Stimulated activated CD4-positive, alpha-beta T cell treated with anti-CD3 and anti-CD28 coated beads, Interleukin-1b, Interleukin-23, amount 100 ng/mL, for 1 hour (primary cell): ENCODE measurements at places on chromosomes 3 and 15.

DNA sequence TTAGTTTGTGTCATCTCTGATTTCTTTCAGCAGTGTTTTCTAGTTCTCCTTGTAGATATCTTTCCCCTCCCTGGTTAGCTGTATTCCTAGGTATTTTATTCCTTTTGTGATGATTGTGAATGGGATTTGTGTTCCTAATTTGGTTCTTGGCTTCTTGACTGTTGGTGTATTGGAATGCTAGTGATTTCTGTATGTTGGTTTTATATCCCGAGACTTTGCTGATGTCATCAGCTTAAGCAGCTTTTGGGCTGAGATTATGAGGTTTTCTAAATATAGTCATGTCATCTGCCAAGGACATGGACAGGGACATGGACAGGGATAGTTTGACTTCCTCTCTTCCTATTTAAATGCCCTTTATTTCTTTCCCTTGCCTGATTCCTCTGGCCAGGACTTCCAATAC lies 35.8 kb downstream of the MYO9A start:
- no peak for DNase-seq

- DNase-seq, result no peak
These were observed 222.2 kb downstream of the EPHB1 start for GRCh38 chr3:135017003-135017893.

- DNase-seq, result no peak
These were observed 81.4 kb upstream of the PXYLP1 start for GRCh38 chr3:141150081-141150830.

GRCh38 chr15:87144775-87145174 lies 1065.1 kb downstream of the AGBL1 start:
- DNase-seq, result no peak

DNA sequence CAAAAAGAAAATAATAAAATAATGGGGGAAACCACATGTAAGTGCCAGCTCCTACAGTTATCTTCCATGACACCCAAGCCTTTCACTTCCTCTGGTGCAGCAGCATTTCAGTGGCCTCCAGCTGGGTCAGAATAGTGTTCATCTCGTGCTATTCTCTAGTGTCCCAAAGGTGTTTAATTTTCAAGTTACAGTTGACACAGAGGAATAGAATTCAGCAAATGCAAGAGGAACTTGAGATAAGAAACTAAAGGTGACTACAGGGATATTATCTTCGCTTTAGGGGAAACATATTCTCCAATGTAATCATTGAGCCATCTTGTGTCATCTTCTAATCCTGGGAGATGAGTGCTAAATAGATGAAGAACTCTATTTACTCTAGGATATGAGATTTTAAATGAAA lies 212.8 kb downstream of the EPHA3 start:
- no peak for DNase-seq

- DNase-seq, result no peak
These were observed 695 bp downstream of the RPL32 start for GRCh38 chr3:12840591-12841148.

GRCh38 chr15:96728591-96728990 lies 398.1 kb downstream of the NR2F2 start:
- no peak for DNase-seq

- no peak for DNase-seq
These were observed 31.5 kb downstream of the RBMS3 start for GRCh38 chr3:29312395-29312794.

GRCh38 chr3:149115114-149115513 lies 14.3 kb upstream of the HPS3 start:
- DNase-seq, result no peak

DNA sequence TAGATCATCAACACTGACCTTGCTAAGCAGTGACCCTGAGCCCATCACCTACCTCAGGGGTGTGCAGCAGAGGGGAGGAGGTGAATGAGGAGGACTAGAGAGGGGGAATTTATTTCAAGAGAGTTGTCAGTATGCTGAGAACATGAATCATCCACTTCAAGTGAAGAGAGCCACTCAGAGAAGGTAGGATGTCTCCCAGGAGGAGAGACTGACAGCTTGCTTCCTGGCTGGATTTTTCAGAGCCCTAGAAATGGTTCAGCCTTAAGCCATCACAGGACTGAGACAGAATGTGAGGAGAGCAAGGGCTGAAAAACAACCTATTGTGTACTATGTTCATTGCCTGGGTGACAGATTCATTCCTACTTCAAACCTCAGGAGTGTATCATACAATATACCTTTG lies 34.8 kb downstream of the CCNL1 start:
- no peak for DNase-seq

DNA sequence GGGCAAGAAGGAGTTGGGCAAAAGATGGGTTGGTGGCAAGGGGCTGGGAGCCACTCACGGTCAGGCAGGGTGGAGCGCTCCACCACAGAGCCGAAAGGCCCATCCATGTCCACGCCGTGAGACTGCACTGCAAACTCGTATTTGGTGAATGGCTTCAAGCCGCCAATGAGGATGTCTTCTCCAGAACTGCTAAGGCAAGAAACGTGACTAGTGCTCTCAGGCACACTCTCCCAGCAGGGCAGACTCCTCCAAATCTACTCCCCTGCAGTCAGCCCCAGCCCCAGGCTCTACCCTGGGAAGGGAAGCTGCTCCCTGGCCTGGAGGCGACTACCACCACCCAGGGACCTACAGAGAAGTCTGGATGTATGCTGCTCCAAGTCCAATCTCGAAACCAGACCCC lies 11.4 kb upstream of the IGDCC3 start:
- DNase-seq, result no peak

DNA sequence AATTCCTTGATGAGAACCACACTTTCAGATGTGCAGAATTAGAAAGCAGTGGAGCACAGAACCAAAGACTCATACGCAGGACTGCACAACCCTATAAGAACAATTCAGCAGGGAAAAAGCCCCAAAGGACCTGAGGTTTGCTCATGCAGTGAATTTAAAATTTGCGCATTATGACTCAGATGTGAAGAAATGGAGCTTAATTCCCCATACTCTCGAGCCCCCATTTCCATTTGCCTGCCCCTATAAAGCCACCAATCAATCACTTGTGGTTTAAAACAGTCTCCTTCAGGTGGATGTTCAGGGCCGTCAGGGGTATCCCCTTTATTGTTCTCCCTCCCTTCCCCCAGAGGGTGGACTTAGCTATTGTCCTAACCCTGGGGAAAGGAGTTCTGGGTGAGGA lies 221.2 kb downstream of the IGSF11 start:
- DNase-seq, result no peak

DNA sequence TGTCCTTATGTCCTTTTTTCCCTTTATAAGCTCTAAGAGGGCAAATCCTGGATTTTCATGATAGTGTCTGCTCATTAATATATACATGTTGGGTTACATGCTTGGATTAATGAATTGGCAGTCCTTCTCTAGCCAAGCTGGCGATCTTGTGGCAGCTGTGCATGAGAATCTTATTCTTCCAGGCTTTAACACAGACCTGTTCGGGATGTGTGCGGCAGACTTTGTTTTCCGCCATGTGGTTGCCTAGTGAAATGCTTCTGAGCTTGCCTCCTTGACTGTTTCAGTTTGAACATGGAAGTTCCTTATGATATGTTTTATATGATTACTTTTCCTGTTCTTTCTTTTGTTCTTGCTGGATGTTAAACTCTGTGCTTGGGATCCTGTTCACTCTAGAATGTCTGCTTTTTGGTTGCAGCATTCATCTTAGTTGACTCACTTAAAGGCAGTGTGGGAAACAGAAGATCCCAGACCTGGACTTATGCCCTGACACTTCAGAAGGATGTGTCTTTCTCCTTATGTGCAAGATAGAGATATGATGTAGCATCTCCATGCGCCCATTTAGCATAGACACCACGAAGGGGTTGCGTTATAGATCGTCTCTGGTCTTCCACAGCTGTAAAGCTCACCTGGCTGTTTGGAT lies 7.2 kb downstream of the CHCHD6 start:
- DNase-seq, result no peak

GRCh38 chr15:74505837-74506514 lies 35.0 kb upstream of the ARID3B start:
- no peak for DNase-seq

- DNase-seq, result no peak
These were observed 53.1 kb upstream of the ADAMTS17 start for GRCh38 chr15:100394736-100395440.

DNA sequence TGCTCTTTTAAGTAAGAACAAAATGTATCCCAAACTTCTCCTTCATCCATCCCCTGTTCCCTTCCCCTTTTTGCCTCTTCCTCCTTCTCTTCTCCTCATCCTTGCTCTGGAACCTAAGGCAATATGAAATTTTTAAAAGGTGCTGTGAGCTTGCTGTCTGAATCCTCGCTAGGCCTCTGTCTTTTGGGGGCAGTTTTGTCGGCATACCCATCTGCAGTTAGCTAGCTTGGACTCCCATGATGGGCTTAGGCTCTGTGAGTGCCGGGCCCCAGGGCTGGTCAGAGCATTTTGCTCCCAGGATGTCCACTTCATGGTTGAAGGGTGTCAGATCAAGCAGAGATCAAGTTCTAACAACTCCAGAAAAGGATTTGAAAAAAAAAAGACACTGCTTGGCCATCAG lies 18.6 kb downstream of the ZIC1 start:
- no peak for DNase-seq

GRCh38 chr3:192364316-192364715 lies 363.0 kb downstream of the FGF12 start:
- no peak for DNase-seq

GRCh38 chr3:140974900-140975299 lies 33.3 kb downstream of the SLC25A36 start:
- DNase-seq, result no peak
